ENCODE measurements at places on chromosomes 11 and 22.

- no peak for DNase-seq
Observed at GRCh38 chr11:74953451-74953850, 4.4 kb downstream of the SPCS2 start.

GRCh38 chr11:99494065-99494464 is 473.3 kb downstream of the CNTN5 start:
- DNase-seq = no peak

- no peak for DNase-seq
Observed at GRCh38 chr11:119895981-119896380, 167.0 kb upstream of the NECTIN1 start.

- no peak for DNase-seq
Observed at GRCh38 chr11:132942611-132943356, 589.5 kb downstream of the OPCML start.

GRCh38 chr11:46529095-46529905 is 64.5 kb downstream of the AMBRA1 start:
- DNase-seq = no peak

DNA sequence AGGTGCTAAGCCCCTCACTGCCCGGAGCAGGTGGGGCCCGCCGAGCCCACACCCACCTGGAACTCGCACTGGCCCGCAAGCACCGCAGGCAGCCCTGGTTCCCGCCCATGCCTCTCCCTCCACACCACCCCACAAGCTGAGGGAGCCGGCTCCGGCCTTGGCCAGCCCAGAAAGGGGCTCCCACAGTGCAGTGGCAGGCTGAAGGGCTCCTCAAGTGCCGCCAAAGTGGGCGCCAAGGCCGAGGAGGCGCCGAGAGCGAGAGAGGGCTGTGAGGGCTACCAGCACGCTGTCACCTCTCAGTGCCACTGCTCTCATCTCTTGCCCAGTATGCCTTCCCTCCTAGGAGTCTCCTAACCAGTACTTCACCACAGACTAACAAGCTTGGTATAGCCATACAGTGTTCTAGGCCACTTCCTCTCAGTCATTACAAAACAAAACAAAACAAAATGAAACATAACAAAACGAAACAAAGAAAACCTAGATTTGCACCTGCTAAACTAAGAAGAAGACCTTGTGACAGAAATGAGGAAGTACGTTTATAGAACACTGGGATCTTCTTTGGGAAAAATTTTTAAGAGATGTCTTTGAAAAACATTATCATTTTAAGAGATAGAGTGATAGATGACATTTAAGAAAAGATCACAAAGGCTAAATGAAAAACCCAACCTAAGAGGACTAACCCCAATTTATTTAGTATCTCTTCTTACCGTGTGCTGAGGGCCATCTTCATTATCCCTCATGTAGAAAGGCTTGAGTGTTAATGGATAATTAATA is 47.7 kb upstream of the GAB2 start:
- DNase-seq = no peak

DNA sequence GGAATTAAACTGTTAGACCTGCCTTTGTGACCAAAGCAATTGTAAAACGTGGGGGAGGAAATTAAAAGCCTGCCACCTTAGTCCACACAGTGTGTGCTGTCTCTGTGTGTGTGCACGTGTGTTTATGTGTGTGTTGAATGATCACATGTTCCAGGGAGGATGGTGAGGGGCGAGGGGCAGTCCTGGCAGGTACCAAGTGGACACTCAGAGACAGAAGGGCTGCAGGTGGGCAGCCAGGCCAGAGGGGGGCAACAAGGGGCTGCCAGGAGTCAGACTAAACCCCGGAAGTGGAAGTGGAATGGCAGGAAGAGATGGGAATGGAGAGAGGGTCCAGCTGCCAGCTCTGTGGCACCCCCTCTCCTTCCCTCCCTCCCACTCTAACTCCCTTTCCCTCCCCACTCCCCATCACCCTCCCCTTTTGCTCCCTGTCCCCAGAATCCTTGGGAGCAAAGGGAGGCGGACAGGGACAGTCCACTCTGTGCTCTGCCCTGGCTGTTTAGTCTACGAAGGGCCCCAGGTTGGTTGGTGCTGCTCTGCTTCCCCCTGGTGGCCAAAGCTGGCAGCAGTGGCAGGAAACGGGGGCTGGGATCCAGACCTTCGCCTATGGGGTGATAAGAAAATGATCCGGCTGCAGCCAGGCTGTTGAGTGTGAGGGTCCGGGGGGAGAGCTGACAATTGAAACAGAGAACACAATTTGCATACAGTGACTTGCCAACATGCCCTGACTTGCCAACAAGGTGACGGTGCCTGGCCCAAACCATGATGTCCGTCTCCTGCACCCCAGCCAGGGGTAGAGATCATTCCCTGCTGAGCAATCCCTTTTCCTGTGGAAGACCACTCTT is 24.4 kb downstream of the P2RY2 start:
- DNase-seq = no peak

DNA sequence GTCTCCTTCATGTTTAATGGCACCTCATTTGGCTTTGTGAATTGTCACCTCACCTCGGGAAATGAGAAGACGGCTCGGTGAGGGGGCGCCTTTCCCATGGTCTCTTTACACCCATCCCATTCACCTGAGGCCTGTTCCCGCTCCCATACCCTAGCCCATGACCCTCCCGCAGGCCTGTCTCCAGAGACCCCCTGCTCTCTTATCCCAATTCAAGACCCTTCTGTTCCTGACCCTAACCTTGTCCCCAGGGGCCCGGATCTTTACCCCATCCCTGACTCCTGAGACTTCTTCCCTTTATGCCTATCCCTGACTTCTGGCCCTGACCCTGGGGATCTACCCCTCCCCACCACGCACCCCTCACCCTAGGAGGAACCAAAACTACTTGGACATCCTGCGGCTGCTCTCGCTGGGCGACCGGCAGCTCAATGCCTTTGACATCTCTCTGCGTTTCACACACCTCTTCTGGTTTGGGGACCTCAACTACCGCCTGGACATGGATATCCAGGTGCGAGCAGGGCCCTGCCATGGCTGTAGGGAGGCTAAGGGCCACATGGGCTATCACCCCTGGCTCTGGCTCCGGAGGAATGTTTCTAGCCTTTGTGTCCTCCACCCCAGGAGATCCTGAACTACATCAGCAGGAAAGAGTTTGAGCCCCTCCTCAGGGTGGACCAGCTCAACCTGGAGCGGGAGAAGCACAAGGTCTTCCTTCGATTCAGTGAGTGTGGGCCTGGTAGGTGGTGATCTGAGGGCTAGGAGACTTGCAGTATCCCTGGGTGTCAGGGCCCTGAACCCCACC is 7.9 kb downstream of the INPPL1 start:
- DNase-seq = no peak

DNA sequence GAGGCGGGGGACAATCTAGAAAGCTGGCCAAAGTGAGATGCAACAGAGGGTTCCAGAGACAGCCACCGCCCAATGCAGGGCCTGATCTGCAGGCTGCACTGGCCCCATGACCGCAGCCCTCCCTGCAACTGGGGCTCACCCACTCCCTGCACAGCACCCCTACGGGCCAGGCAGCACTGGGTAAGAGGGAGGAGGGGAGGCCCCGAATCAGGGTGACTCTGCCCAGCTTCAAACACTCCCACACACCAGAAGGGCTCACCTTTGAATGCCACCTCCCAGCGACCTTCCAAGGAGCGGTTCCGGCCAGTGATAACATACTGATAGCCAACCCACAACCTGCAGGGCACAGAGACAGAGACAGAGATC is 59.3 kb downstream of the DGCR2 start:
- DNase-seq = no peak

- no peak for DNase-seq
Observed at GRCh38 chr11:17408641-17409040, 20.2 kb upstream of the KCNJ11 start.

GRCh38 chr11:19597876-19598275 is 114.8 kb upstream of the NAV2 start:
- DNase-seq = no peak

DNA sequence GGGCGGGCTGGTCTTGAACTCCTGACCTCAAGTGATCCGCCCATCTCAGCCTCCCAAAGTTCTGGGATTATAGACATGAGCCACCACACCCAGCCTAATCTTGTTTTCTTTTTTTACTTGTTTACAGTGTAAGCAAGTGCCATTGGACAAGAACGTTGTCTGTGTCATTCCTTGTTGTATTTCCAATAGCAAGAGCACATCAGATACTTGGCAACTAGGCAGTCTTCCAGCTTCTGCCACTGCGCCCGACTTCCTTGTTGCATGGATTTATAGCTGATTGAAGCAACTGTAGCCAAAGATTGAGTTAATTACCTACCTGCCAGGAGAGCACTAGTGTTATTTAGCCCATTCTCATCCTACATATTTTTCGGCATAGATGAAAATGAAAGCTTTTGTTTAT is 3.1 kb upstream of the SGSM3 start:
- DNase-seq = no peak

GRCh38 chr11:78399136-78399535 is 18.5 kb downstream of the GAB2 start:
- DNase-seq = no peak

GRCh38 chr11:121033635-121034034 is 9.7 kb downstream of the TBCEL start:
- no peak for DNase-seq

DNA sequence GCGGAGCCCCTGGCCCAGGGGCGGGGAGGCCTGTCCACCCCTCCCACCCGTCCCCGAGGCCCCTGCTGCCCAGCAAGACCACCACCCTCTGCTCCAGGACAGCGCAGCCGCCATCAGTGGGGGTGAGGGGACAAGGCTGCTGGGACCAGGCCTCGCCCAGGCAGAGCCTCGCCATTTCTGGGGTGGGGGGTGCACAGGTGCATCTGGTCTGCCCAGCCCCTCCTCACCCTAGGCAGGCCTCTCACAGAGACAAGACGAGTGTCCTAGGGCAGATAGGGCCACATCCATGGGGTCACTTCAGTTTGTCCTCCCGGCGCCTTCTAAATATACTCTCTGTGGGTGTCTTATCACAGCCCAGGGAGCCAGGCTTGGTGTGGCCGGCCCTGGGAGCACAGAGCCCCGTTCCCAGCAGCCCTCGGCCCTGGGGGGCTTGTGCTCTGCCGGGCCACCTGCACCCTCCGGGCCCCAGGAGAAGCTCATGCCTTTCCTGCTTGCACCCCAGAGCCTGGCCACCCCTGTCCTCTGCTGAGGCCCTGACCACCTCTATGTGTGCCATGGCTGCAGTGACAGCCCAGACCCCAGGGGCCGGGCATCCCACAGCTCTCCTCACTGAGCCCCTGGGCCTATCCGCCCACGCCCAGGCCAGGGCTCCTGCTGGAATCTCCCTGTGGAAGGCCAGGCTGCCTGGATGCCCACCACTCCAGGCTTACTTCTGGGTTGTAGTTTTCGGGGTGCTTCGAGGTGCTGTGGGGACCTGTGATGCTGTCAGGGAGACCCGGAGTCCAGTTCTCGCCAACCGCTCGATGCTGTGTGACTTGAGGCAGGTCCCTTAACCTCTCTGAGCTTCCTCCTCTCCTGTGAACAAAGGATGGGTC is 70.8 kb downstream of the KCNQ1 start:
- DNase-seq = no peak

DNA sequence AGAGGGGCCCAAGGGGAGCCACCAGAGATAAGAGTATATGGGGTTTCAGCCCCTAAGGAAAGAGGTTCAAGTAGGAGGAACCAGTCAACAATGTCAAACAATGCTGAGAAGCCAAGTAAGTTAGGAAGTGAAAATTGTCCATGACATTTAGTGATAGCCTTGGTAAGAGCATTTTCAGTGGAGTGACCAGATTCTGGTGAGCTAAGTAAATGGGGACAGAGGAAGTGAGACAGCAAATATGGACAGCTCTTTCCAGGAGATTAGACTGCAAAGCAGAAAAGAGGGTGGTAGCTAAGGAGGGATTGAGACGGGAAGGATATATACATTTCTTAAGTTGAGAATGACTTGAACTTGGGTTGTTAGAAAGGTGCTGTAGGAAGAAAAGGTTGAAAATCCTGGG is 22.9 kb downstream of the POLD3 start:
- no peak for DNase-seq

All from left renal cortex interstitium (tissue), 4 donors.